Amygdala (tissue), 56 donors: ENCODE measurements at places on chromosomes 1 and 21.

GRCh38 chr1:213330281-213330680, 279.2 kb downstream of the RPS6KC1 start:
- no peak for DNase-seq

GRCh38 chr21:42289926-42290325, 25.3 kb downstream of the TFF3 start:
- peak; percentile 6 for DNase-seq

DNA sequence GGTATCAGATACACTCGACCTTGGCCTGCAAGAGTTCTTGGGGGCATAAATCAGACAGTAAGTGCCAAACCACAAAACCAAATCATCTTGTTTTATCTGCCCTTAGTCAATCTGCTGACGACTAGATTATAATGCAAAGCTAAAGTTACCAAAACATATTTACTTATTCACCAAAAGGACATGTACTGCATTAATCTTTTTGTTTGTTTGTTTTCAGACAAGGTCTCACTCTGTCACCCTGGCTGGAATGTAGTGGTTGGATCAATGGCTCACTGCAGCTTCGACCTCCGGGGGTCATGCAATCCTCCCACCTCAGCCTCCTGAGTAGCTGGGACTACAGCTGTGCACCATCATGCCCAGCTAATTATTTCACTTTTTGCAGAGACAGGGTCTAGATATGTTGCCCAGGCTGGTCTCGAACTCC, 114.7 kb downstream of the APP start:
- DNase-seq, result no peak

DNA sequence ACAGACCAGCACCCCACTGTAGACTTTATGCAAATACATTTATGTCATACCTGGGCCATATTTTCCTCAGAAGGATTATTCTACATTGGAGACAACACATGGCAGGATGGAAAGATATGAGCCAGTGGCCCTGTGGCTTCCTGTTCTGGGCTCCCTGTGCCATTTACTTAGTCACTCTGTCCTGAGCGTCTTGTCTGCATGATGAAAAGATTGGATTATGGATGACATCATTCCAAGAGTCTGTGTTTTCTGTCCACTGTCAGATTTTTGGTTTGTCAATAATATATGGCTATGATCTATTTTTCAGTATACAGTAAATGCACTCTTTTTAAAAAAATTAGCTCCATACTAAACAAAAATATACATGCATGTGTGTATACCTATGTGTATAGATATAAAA, 30.8 kb downstream of the IGSF5 start:
- DNase-seq, result no peak

DNA sequence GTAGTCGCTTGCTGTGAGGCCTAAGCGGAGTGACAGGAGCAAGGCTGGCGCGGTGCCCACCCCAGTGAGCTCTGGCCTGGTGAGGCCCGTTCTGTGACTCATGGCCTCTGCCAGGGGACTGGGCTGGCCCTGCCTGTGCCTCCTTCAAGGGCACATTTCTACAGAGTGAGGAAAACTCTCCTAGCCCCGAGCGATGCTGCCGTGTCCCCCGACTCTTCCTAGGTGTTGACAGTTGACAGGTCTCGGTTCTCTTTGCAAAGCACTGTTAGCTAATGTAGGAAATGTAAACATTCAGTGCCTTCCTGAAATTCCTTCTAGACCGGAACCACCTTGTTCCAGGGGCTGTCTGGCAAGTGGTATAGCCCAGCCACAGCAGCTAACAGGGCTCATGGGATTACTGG, 43.9 kb downstream of the ABCG1 start:
- DNase-seq, result no peak

DNA sequence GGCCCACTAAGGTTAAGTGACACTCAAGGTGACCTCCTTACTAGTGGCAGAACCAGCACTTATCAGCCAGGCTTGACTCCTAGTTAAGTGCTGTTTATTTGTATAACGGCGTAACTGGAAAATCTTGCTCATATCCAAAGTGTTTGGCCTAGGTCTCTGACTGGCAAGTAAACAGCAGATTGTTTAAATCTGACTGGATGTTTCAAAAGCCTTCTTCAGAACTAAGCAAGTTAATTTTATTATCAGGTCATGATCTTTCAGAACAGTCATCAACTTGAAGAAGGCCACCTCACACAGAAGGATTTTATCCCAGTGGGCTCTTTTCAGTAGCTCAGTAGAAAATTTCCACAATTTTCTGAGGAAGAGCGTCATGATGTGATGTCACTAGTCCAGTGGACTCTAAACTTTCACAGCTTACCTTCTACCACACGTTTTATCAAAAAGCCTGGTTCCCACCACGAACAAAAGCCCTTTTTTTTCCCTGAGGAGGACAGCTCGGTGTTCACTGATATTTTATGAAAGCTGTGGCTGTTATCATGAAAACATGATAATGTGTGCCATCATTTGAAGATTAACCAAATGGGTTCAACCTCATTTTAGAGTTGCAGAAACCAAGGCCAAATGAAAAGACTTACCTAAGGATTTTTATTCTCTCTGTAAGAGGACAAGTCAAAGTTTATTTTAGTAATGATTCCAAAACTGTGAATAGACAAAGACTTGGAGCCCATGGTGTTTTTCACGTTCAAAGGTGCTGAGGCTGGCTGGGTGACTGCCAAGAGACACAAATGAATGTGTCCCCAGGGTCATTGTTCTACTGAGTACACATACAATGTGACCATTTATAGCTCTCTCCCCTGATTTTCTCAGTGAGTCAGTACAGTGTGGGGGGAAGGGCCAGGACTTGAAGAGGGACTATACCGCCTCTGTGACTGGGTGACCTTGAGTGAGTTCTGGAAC, 9.1 kb downstream of the SGIP1 start:
- DNase-seq, result peak; percentile 61

GRCh38 chr1:156020293-156021092, at the start of gene SSR2:
Gene SSR2 (minus strand): TSS chr1:156020951. CDS start chr1:156020167, 784 bp downstream.
- DNase-seq, result peak; percentile 90

DNA sequence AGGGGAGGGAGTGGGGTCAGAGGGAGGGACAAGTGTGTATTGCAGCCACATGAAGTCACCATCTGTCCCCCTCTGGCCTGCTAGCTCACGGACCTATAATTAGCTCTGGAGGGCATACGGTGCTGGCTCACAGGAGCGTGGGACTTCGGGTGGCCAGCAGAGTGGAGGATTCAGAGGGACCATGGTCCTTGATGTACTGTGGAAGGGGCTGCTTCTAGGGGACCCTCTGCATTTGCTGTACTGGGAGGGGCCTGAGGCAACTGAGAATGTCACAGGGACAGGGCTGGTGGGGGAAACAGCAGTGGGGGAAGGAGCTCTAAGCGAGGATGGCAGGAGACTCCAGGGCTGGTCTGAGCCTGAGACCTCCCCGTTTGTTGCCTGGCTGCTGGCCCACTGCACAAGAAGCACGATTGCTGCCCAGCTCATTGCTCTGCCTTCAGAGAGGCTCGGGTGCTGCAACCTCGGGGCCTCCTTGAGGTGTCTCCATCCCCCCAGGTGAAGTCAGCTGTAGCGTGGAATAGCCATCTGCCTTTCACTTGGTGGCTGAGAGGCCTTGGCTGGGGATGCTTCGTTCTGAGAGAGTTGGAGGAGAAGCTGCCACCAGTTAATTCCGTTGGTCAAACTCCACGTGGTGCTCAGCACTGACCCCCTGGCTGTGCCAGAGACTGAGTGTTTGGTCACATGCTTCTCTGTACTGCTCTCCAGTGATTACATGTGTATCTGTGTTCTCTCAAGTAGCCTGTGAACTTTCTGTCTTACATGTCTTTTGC, 2.7 kb downstream of the PPFIA4 start:
- no peak for DNase-seq

DNA sequence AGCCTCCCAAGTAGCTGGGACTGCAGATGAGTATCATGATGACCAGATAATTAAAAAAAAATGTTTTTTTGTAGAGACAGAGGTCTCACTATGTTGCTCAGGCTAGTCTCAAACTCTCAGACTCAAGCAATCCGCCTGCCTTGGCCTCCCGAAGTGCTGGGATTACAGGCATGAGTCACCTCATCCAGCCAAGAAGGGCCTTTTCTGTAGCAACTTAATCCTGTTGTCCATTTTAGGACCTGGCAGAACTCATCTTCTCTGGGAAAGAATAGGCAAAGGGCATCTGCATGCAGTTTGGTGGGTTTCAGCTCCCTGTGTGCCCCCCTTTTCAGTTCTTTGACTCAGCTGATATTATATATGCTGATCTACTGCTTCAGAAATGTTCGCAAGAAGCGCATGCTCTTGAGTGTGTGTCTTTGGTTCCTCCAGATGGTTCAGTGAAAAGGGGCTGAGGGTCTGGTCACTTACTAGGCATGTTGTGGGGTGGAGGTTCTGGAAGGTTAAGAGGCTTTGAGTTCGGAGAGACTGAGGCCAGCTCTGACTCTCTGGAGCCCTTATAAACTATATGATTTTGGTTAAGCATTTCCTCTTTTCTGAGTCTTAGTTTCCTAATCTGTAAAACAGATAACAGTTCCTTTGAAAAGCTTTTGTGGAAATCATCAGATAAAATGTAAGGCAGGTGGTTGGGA, 19.4 kb upstream of the SRSF4 start:
- DNase-seq, result no peak

DNA sequence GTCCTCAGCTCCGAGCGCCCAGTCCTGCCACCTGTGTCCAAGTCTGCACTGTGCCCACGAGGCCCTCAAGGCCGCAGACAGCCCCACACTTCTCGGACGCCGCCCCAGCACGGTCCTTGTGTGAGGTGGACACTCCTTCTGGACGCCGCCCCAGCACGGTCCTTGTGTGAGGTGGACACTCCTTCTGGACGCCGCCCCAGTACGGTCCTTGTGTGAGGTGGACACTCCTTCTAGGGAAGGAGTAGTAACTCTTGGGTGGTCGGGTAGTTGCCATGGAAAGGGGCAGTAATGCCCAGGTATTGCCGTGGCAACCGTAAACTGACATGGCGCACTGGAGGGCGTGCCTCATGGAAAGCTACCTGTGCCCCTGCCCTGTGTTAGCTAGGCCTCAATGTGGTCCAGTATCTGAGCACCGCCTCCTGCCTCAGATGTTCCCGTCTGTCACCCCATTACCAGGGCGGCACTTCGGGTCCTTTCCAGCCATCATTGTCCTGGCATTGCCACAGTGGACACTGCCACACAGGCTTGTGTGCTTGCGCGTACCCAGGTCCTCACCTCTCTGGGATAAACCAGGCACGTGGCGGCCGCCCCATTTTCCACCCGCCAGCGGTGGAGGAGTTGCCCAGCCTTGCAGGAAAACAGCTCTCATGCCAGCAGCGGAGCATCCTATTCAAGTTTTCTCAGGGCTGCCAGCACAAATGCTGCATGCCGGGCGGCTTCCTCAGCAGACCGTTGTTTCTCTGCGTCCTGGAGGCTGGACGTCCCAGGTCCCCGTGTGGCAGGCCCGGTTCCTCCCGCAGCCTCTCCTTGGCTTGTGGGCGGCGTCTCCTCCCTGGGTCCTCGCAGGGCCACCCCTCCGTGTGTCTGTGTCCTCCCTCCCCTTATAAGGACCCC, 40.8 kb upstream of the POFUT2 start:
- DNase-seq, result no peak

GRCh38 chr1:64392109-64392508, 77.8 kb upstream of the CACHD1 start:
- DNase-seq, result no peak

DNA sequence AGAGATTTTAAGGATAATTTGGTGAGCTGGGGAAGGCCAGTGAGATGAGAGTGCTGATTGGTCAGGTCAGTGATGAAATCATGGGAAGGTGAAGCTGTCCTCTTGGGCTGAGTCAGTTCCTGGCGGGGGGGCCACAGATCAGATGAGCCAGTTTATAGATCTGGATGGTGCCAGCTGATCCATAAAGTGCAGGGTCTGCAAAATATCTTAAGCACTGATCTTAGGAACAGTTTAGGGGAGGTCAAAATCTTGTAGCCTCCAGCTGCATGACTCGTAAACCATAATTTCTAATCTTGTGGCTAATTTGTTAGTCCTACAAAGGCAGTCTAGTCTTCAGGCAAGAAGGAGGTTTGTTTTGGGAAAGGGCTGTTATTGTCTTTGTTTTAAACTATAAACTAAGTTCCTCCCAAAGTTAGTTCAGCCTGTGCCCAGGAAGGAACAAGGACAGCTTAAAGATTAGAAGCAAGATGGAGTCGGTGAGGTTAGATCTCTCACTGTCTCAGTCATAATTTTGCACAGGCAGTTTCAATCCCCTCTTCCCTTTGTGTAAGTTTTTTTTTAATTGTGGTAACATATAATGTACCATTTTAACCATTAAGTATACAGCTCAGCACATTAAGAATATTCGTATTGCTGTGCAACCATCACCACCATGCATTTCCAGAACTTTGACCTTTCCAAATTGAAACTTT, 39.4 kb downstream of the PTAFR start:
- DNase-seq, result no peak

GRCh38 chr1:152141971-152142584, 16.9 kb downstream of the RPTN start:
- DNase-seq, result no peak

GRCh38 chr1:58722414-58722813, 22.6 kb upstream of the MYSM1 start:
- no peak for DNase-seq

DNA sequence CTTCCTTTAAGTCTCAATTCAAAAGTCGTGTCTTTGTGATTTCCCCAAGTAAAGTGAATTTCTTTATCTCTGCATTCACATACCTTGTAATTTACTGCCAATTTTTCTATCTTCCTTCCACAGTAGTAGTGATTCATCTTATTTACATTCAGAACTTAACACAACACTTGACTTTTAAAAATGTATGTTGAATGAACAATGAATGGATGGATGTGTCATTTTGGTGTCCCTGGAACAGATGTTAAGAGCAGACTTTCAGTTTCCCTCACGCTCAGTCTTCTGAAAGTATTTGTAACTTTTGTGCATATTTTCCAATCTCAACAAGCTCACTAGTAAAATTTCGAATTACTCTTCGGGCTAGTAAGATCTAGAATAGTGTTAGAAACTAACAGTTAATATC, 352.0 kb downstream of the HHIPL2 start:
- DNase-seq, result no peak

GRCh38 chr1:158037008-158037865, 43.8 kb downstream of the KIRREL1 start:
- no peak for DNase-seq

DNA sequence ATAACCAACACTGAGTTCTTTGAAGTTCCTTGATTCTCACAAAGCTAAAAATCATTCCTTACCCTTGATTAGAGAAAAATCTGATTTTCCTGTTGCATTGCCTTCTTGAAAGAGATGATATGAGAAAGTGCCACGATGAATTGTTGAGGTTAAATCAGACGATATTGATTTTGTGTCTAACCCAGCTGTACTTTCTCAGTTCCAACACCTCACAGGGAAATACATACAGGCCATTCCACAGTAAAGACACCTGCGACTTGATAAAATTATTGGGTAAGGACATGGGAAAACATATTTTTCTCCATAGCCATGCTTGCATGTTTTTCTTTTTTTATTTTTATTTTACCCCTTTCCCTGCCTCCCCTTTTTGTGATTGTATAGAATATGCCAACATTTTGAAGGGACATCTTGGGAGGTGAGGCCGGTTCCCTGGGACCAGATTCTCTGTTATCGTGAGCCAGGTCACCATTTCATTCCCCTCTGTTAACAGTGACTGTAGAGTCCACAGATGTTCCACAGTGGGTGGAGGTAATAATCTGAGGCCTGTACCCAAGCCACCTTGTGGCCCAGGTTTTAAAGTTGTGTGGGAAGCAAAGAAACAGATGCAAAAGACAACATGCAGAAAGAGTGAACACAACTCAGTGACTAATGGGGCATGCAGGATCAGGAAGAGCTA, 255.4 kb upstream of the ST6GALNAC5 start:
- DNase-seq, result no peak

- DNase-seq, result no peak
Measured at GRCh38 chr1:202343652-202344349, 2.1 kb upstream of the UBE2T start.

GRCh38 chr1:179091691-179092165, 9.9 kb downstream of the TOR3A start:
- DNase-seq, result no peak

- no peak for DNase-seq
Measured at GRCh38 chr1:220527279-220527907, 543 bp upstream of the MARK1 start.
